ENCODE measurements at places on chromosomes 13 and 19. TPM values are rescaled to one million over a fixed set of nuclear protein-coding genes. Genes with fewer than 3 reads are reported as not detected.

DNA sequence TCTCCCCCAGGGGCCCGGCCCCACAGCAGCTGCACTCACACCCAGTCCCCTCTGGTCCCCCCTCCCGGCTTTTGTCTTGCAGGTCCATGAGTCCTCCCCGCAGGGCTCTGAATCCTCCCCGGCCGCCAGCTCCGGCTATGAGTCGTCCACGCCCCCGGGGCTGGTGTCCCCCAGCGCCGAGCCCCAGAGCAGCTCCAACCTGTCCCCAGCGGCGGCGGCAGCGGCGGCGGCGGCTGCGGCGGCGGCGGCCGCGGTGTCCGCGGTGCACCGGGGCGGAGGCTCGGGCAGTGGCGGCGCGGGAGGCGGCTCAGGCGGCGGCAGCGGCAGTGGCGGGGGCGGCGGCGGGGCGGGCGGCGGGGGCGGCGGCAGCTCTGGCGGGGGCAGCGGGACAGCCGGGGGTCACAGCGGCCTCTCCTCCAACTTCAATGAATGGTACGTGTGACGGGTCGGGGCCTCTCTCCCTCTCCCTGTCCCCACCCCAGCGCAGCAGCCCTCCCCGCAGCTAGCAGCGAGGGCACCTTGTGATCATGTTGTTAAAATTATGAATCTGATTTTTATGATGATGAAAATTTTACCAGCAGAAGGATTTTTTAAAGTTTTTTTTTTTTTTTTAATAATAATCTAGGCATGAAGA, 3.8 kb downstream of the ZIC2 start:
- no peak for DNase-seq

- no peak for DNase-seq
These were observed 8.8 kb upstream of the F7 start for GRCh38 chr13:113096745-113097305.

GRCh38 chr19:18972301-18972811, 31.3 kb upstream of the HOMER3 start:
- no peak for DNase-seq

DNA sequence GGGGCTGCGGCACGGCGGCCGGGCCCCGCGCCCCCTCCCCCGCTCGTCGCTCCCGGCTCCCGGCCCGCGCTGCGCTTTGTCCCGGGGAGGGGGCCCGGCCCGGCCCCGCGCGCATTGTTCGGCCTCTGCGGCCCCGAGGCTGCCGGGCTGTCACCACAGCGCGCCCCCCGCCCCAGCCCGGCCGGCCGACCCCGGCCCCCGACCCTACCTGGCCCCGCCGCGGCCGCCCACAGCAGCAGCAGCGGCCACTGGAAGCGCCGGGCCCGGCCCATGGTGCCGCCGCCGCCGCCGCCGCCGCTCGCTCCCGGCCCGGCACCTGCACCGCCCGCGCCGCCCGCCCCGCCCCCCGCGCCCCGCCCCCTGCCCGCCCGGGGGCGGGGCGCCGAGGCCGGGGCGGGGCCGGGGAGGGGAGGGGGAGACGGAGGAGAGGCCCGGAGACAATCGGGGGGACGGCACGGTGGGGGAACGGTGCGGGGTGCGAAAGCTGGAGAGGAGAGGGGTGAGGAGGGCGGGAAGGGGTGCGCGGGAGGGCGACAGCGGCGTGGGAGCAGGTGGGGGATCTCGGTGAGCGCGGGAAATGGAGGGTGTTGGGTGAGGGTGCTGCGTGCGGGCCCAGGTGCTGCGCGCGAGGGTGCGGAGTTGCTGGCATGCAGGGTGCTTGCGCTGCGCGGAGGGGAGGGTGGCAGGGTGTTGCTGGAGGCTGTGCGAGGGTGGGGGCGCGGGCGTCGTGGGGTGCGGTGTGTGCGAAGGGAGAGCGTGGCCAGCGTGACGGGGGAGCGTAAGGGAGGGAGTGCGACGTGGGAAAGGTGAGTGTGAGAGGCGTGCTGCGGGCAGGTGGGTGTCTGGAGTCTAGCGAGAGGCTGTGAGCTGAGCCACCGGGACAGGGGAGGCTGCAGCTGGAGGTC, at the start of gene CADM4:
Gene CADM4 (minus strand): TSS at position 332 of the 905 bp plus-strand sequence. CDS start 60 bp downstream, at position 272.
- no peak for DNase-seq

DNA sequence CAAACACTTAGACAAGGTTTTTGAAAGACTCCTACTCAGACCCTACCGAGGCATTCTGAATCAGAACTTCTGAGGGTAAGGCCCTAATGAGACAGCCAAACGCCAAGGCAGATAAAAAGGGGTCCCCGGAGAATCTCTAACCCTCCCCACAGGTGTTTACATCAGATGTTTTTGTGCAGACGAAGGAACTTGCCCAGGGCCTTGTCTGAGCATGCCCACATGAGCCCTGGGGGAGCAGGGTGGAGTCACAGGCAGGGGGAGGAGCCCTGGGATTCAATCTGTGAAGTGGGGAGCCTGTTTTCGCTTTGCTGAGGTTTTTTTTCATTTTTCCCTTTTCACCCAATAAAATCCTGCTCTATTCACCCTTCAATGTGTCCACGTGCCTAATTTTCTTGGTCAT, 61.6 kb upstream of the MED4 start:
- no peak for DNase-seq

DNA sequence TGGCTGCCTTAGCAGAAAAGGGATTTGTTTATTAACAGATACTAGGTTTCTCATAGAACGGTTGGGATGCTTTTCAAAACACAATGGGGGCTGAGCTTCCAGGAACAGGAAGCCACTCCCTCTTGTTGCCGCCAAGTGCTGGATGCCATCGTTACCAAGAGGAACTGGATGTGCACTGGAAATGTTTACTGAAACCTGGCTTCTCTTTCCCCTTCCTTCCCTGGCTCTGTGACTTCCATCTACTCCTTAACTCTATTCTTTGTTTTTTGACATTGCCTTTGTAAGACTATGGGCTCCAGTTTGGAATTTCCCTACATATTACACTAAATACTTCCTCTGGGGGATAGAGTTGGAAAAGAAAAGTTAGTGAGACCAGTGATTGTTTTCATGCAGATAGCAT, 11.7 kb upstream of the KL start:
- no peak for DNase-seq

GRCh38 chr13:22399801-22400420, 729.0 kb downstream of the FGF9 start:
- DNase-seq = no peak

DNA sequence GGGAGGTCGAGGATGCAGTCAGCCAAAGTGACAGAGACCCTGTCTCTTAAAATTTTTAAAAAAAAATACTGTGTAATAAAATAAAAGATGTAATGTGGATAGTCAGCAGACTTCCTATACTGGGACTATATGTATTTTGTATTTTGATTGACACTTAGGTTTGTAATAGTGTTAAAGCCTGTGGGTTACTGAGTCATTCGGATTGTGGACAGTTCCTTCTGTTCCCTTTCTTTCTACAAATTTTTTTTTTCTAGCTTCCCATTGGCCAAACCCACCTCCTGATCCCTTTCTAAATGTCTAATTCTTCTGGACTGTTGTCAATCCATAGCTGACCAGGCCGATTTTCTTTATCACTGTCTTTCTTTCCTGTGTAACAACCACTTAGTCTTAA, 108.0 kb downstream of the DNAJC3 start:
- DNase-seq = no peak

- no peak for DNase-seq
These were observed 1.1 kb downstream of the EHD2 start for GRCh38 chr19:47714339-47714738.

Gene ERICH4
- not detected for total RNA-seq

Gene PRR36
- total RNA-seq = 0.57 TPM

Gene MAST3
- 4.3 TPM for total RNA-seq

Gene SLITRK6
- total RNA-seq = 5.8 TPM

Gene P2RY11
- total RNA-seq = 8.1 TPM

Gene IZUMO2
- not detected for total RNA-seq

Measured in esophagus squamous epithelium (tissue), 5 donors.